Left kidney (tissue), 8 donors: ENCODE measurements at places on chromosomes 13 and 19.
A peak's percentile ranks its signal among the peaks of the same experiment; 100 is the strongest.

DNA sequence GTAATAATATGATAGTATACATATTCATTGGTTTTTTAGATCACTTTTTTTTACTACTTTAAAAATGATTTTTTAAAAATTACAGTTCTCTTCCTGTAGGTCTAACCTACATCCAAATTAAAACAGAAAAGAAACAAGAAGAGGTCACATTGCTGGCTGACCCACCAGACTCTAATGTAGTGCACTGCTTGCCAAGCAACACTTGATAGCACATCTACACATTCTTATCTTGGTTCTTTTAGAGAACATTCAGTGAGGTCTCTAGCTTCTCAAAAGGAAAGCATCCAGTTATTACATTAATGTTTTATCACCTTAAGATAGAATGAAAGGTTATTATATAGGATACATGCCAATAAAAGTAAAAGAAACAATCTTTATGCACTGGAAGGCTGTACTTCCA lies 35.6 kb downstream of the NDFIP2 start:
- DNase-seq, result no peak

DNA sequence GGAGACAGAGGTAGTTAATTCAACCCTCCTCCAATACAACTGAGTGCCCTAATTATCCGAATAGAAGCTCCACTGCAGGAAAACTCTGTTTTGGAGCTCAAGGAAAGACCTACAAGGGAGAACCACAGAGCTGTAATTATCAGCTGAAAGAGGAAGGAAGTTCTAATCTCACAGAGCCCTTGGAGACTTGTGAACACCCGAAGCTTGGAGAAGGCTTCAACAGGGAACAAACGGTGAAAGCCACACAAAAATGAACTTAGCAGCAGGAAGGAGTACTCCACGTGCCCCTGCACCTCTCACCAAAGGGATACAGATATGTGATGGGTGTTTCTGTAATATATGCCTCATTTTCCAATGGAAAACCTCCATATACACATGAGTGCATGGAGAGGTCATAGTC lies 61.1 kb downstream of the IRS2 start:
- DNase-seq, result no peak

DNA sequence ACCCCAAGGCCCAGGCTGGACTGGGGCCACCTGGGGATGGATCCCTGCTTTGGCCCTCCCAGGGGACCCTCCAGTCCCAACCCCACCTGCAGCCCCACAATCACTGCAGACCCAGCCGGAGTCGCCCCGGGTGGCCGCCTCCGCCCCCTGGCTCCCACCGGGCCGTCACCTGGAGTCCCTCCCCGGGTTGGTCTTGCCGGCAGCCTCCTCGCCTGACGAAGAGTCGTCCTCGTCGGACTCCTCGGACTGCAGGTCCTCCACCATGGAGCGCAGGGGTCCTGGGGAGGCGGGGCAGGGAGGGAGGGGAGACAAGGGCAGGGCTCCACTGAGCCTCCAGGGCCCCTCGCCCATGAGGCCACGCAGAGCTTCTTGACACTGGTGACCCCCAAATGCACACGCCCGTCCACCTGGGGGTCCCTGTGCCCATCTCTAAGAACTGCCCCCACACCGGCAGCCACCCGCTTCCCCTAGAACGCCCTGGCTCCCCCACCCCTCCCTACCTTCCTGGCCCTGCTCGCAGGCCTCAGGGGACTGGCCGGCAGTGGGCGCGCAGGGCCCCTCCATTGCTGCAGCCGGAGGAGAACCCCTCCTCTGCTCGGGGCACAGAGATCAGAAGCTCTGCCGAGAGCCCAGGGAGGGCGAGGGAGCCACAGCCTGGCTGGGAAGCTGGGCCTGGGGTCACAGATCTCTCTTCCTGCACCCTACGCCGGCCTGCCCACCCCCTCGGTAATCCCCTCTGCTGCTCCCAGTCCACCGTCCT lies 63.4 kb downstream of the MLLT1 start:
- no peak for DNase-seq

DNA sequence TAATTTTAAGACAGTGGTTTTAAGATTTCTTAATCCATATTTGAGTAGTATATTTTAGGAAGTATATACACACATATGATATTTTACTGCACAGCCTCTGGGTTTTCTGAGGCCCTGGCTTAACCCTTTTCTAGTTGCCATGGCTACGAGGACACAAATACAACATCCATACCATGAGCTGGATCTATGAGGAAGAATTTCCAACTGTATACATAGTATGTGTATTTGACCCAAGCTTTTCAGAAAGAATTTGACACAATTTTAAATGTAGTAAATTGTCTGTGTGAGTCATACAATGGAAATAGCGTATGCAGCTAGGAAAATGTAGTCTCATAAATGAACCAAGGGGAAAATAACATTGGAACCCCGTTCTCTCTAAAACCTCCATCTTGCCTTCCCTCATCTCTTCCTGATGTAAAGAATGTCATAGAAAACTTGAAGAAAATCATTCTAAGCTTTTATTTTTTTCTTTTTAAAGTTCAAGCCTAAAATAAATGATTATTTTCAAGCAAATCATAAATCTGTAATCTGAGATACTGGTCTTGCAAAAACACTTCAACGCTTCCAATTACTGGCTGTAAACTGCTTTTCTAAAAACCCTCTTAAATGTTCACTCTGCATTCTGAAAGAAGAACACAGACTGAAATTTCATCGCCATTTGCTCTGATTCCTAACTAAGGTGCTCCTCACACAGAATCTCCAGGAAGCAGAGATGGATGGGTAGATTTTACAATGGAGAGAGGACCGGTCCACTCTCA lies 172.4 kb downstream of the LACC1 start:
- DNase-seq, result no peak

- DNase-seq, result no peak
Measured at GRCh38 chr13:47139519-47139918, 242.7 kb upstream of the HTR2A start.

- DNase-seq, result no peak
Measured at GRCh38 chr19:54518844-54519243, 16.2 kb downstream of the LAIR2 start.

DNA sequence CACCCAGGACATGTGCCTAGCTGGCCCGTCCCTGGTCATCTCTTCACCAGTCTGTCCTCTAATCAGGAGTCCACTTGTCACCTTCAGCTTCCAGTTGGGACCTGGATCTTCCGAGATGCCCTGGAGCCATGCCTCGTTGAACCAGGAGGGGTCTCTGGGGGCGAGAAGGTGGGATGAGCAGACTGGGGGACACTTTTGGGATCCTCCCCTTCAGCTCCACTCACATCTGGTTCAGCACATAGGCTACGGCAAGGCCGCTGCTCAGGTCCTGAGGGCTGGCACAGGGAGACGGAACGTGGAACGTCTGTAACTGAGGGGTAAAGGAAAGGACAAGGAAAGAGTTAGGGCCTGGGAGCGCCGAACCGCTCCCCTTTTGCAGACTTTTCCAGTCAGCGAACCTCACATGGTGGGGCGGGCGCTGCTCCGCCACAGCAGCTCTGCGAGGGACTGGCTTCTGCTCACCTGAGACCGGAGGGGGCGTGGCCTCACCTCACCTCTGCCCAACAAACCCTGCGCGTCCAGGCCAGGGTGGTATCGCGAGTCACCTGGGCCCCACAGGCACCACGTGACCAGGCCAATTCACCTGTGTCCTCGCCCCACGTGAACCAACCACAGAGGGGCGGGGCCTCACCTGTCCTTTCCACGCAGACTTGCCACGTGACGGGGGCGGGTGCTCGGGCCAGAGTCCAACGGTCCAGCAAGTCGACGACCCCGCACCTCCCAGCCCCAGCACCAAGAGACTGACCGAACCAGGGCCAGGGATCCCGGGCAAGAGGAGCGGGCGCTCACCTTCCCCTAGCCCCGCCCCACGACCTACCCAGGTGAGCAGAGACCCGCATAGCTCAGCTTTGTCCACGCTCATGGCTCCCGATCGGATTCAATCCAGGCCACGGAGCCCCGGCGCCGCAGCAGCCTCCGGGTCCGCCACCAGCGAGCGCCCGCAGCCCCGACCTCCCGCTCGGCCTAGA lies at the start of gene HOOK2:
Gene HOOK2, minus strand, starts transcription at position 965 of the 968 bp plus-strand sequence. Its CDS starts 103 bp downstream, at position 862.
- DNase-seq, result no peak

DNA sequence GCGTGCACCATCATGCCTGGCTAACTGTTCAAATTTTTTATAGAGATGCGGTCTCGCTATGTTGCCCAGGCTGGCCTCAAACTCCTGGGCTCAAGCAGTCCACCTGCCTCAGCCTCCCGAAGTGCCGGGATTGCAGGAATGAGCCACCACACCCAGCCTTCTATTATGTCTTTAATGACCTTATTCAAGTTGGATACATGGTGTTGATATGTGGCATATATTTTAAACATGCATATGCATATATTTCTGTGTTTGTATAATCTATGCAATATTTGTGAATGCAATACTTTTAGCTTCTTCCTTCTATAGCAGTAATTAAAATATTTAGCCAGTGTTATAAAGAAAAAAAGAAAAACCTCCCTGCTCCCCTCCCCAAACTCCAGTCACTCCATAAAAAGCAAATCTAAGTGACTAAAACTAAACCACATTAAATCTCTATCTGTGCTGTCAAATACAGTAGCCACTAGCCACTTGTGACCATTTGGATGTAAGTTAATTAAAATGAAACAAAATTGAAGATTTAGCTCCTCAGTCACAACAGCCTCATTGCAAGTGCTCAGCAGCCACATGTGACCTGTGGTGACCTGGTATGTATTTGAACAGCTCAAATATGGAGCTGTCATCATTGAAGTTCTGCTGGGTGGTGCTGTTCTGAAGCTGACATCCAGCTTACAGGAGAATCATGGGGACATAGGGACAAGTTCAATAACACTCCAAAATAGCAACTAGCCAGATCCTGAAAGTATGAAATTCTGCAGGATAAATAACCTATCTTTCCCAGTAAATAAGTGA lies 27.4 kb downstream of the FCGBP start:
- no peak for DNase-seq

GRCh38 chr13:97119943-97120342 lies 102.2 kb upstream of the MBNL2 start:
- no peak for DNase-seq

GRCh38 chr19:677201-677600 lies 1.0 kb downstream of the FSTL3 start:
- DNase-seq, result peak; percentile 40

DNA sequence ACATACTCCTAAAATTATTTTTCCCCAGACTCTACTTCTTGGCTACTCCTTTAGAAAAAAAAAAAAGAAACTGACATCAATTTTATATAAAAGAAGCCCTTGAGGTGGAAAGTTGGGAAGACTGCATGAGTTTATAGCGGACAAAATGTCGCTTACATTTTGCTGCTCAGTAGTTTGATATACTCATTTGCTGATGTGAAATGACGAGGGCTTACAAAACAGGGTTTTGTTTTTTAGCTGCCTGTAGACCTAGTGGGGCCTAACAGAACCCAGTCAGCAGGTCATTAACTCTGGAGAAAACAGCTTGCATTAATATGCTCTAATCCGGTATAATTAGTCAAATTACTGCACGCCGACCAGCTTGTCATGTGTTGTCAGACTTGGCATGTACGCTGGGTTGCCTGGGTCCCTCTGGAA lies 37.6 kb upstream of the MAB21L1 start:
- no peak for DNase-seq

DNA sequence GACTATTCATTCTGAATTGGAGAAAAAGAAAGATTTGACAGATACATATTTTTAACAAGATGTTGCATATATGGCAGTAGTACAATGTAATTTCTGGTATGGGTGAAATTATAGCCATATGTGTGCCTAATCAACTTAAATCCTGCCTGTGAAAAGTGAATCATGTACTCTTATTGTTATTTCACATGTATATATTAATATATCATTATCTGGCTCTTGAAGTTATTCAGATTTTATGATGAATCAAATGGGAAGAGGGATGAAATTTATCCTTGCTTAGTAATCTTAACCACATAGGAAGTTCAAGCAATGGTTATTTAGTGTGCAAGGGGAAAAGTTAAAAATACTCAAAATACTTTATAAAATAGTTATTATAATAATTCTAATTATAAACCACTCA lies 80.5 kb downstream of the GPC6 start:
- DNase-seq, result no peak

GRCh38 chr13:41554626-41555386 lies 97.5 kb downstream of the RGCC start:
- DNase-seq, result no peak

- DNase-seq, result no peak
Measured at GRCh38 chr13:43629691-43630480, 156.9 kb downstream of the ENOX1 start.

DNA sequence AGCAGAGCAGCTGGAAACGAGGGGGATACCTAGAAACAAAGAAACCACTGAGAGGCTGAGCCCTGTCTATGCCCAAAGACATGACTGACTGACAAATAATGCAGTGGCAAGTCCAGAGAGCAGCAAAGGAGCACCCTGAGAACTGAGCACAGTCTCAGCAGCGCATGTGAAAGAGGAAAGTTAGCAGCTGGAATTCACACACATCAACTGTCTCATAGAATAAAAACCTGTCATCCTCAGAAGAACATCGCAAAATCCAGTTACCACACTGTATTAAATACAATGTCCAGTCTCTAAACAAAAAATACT lies 24.1 kb upstream of the DLEU7 start:
- no peak for DNase-seq
